8988T (cell line): ENCODE measurements at places on chromosomes 3 and 15.

DNA sequence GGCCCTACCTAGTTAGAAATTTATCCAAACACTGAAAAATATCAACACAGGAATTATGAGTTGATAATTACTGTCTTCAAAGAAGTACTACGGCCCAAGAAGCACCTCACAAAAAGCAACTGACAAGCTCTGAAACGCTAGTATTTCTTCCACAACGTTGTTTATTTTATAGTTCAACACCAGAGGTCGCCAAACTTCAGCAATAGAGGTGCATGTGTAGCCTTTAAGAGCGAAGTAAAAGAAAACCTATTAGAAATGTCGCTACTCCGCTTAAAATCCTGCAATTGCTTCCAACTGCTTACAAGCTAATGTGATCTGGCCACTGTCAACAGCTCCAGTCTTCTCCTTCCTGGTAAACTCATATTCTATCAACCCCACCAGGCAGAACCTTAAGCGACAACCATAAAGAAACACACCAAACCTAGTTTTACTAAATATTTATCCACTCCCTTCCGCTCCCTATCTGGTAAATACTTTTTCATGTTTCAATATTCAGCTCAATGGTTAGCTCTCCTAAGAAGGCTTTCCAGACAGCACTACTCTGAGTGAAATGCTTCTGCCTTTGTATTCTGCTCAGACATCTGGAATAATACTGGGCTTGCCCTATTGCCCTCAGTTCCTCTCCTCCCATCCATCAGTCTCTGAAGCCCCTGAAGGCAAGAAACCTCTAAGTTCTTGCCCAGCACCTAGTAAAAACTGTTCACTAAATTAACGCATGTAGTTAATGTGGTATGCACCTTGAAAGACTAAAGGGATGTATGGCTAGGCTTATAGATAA, 110.2 kb downstream of the NR1I2 start:
- no peak for DNase-seq

DNA sequence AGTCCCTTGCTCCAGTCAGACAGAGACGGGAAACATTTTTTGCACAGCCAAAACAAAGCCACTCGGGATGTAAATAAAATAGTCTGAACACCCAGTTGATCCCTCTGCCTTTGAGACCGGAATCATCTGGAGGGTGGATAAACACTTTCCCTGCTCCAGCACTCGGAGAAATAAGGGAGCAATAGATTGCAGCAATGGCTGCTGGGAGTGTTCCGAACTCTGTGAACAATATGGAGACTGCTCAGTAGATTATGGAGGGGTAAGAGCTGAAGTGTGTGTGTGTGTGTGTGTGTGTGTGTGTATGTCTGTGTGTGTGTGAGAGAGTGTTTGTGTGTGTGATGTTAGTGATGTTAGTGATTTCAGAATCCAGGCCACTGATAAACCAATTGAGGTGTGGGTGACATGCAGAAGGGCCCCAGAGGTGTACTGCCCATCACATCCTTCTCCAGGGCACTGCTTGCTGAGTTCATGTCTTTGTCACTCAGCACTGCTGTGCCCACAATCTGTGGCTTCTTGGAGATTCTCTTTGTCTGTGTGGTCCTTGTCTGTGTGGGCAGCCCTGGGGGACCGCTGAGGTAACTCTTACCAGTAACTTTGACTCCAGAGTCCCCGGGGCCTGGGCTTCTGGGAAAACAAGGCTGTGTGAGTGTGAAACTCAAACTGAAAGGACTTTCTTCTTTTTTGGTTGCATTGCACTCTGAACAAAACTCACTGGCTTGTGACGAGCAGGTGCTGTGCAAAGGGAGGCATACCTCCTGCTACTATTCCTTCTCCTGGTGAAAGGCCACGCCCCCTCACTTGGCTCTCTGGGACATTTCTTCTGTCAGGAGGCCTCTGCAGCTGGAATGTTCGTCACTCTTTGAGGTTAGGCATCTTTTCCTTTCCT, 23.0 kb downstream of the CRYGS start:
- no peak for DNase-seq

DNA sequence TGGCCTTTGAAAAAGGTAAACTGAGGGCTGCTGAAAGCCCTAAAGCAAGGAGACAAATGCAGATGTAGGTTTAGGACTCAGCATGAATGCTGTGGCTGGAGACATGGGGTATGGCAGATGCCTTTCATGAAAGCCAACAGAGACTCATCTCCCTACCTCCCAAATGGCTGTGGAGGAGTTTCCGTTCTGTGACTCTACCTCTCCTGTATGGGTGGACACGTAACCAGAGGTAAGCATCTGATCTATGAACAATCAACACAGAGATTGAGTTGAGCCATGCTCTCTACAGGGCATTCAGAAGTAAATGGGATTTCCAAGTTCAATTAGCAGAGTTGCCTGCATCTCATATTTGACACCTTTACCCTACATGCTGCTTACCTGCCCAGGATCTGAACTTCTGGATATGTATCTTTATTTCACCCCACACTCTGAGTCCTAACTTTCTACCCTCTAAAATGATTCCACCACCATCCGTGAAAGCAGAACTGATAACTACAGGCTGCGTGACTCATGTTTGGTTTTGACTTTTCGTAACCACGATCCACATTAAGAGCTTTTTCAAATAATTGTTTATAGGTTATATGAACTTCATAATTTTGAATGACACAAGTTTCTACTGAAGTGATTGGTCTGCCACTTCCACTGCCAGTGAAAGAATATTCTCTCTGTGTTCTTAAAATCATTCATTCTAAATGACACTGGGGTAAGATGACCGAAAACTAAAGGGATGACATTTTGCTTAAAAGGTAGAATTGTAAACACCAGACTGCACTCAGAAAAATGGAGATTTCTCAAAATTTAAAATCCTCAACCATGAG, 1058.7 kb downstream of the FHIT start:
- DNase-seq = no peak

DNA sequence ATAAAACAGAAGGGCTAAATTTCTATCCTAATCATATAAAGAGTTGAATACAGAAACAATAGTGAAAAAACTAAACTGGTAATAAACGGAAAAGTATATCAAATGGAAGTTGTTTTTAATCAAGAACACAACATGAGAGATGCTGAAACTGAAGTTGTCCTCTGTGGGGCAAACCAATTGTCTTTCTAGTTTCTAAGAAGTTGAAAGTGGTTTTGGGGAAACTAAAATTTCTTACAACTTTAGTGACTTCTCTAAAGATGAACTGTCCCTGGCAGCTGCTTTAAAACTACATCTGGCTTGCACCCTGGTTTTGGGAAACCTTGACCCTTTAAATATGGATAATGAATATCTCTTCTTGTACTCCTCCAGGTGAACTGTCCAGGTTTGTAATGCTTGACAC, 155.6 kb downstream of the ADAM10 start:
- no peak for DNase-seq
